CD4-positive, alpha-beta T cell treated with Interleukin-1 beta for 1 hour (primary cell): ENCODE measurements at places on chromosomes 1 and 21.

DNA sequence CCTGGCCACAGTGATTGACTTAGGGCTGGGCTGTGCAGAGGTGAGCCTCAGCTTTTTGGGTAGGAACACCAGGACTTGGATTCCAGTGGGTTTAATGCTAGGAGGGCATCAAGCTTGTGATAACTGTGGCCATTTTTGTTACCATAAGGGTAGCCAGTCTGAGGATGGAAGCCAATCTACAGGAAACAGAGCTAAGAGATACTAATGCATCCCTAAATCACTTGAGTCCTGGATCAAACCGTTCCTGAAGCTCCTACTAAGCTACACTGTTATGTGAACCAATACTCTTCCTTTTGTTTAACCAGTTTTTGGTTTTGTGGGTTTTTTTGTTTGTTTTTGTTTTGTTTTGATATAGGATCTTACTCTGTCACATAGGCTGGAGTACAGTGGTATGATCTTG is 12.2 kb downstream of the KIAA2013 start:
- DNase-seq = no peak

DNA sequence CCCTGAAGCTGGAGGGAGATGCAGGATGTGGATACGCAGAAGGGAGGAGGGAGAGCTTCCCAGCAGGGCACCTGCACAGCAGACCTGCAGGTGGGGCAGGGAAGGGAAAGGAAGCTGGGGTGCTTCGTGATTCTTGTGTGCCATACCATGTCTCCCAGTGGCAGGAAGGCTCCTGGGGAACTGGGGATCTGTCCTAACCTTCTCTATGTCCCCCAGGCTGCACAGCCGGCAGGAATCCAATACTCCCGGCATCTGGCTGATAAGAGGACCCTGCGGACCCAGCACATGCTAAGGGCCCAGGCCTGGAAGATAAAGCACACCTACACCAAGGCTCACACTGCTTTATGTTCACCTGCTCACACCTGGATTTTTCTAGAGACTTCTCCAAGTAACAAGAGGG is 79.4 kb downstream of the ITPKB start:
- no peak for DNase-seq

GRCh38 chr21:28982637-28983036 is 10.0 kb downstream of the LTN1 start:
- no peak for DNase-seq

DNA sequence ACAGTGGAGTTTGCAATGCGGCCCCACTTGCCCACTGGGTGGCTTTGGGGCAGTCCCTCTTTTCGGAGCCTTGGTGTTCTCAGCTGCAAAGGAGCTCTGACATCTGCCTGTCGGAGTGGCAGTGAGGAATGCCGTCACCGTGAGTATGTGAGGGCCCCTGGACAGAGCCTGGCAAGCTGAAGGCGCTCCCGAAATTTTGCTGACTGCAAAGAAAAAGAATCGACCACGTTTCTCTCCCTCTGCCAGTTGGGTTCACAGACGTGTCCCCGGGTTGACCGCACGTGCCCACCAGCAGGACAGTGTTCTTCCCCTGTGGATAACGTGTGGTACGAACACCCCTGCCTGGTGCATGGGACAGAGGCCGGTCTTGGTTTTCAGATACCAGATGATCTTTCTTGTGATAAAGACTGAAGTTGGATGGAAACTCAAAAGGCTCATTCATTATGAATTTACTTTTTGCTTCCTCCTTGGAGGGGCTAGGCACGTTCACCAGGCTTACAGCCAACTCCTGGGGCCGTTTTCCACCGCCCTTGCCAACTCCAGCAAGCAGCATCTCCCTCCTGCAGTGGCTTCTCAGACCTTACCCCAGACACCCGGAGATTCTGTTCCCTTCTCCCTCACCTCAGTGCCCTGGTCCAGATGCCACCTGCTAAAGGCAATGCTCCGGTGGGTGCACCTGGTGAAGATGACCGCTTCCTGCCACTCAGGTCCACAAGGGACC is 29.7 kb downstream of the ECE1 start:
- no peak for DNase-seq

- DNase-seq = no peak
Observed at GRCh38 chr21:25911730-25912401, 177.1 kb downstream of the GABPA start.

DNA sequence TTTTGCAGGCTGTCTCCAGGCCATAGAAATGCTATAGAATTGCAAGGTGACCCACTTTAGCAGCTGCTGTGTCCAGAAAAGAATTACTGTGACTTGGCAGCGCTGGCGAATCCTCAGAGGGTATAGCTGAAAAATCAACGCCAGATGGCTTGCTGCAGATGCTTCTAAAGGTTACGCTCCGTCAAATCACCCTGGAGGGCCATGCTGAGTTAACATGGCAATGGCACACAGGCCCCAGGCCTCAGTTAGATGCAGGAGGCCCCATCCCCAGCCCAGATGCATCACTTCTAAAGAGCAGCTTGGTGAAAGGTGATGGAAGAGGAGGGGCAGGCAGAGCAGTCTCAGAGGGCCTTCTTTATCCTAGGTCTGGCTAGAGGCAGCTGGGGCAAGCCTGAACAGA is 18.0 kb downstream of the KIAA1614 start:
- no peak for DNase-seq

DNA sequence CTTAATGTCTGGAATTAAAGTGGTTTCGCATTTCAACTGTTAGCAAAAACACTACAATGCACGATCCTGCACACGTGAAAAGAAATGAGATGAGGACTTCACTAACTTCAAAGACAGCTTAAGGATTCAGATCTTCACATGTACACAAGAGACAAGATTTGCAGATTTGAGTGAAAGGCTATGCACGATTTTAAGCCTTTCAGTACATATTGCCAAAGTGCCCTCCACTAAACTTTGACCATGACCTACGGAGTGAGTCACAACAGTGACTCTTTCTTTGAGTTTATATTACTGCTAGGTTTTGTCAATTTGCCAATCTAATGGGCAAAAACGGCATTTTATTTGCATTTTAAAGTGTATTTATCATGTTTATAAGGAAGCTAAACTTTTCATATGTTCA is 41.2 kb upstream of the CR1L start:
- no peak for DNase-seq

DNA sequence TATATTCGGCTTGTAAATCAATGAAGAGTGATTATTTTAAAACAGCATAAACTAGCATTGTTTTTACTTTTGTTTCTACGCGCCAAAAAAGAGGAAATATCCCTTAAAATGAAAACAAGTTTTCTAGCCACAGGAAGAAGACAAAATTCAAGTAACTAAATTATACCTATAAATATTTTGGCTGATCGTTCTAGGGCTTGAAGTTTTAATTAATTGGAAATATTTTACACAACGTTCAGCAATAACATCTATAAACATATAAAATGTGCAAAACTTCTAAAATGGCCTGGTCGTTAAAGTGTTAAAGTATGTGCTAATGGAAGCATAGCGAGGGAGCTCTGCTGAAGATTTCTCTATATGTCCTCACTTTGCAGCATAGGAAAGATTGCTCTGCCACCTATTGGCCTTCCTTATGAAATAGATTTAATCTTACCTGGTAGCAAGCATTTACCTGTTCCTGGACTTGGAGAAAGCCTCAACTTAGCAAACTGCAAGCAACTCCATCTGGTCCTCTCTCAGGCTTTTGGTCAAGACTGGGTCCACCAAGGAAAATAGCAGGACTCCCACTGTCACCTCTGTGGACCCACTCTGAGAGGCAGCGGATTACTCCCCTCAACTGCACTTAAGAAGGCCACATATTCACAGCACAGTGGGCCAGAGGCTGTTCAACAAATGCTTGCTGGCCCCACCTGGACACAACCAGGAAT is 351.3 kb upstream of the RUNX1 start:
- peak; percentile 26 for DNase-seq

DNA sequence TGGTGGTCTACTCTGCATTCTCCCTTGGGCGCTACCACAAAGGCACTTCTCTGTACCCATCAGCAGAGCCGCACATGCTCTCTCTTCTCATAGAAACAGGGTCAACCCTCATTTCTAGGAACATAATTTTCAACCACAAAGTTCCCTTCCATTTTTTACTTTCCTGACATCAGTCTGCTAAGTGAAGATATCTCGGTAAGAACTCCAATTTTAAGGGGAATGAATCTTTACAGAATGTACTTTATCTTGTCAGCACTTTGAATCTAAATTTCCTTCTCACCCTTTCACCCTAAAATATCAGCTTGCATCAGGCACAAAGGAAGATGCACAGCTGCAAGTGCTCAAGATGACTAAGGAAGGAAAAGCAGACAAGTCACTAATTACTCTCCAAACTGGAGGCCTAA is 545.9 kb downstream of the SMYD3 start:
- no peak for DNase-seq

DNA sequence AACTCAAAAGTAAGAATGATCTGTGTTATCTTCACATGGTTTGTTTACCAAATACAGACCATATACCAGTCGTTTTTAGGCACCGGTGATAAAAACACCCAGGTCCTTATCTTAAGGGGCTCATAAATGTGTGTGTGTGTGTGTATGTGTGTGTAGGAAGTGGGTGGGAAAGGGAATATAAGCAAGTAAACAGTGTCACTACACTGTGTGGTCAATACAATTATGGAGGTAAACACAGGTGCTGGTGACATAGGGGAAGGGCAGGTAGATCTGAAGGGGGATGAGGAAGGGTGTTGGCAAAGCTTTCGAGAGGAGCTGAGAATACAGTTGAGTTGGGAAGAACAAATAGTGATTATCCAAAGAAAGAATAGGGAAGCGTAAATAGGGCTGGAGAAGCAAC is 19.1 kb upstream of the MRPS6 start:
- DNase-seq = no peak
